ENCODE measurements at places on chromosomes 3 and 15. TPM values are rescaled to one million over a fixed set of nuclear protein-coding genes. Genes with fewer than 3 reads are reported as not detected.

Gene ARGFX
- not detected for total RNA-seq

Gene CISH
- not detected for total RNA-seq

Gene ADGRG7
- not detected for total RNA-seq

Gene UCN2
- total RNA-seq = not detected

Gene OIP5
- total RNA-seq = 28.4 TPM

Gene LRRC2
- total RNA-seq = 1.9 TPM

Gene DNAH12
- not detected for total RNA-seq

Gene TNFAIP8L3
- total RNA-seq = not detected

Gene CTDSPL
- not detected for total RNA-seq

Gene CEMIP
- not detected for total RNA-seq

Gene SLC28A2
- total RNA-seq = not detected

Gene ZPLD1
- total RNA-seq = not detected

Gene GOLGA6B
- not detected for total RNA-seq

Gene FMN1
- total RNA-seq = 5.8 TPM

Gene THSD4
- total RNA-seq = not detected

Gene ALDH1L1
- total RNA-seq = not detected

Gene FRMD5
- not detected for total RNA-seq

Gene CCDC39
- not detected for total RNA-seq

Gene NLGN1
- total RNA-seq = not detected

Gene PODXL2
- 16.1 TPM for total RNA-seq

Gene TRIM42
- total RNA-seq = not detected

Gene IL12A
- not detected for total RNA-seq

Gene ADAMTSL3
- 0.18 TPM for total RNA-seq

Gene PEAK1
- 12.6 TPM for total RNA-seq

Gene BSN
- total RNA-seq = 0.27 TPM

Gene CASR
- total RNA-seq = not detected

Gene SLC12A1
- total RNA-seq = not detected

Gene TRIP4
- total RNA-seq = 20.5 TPM

Gene TMEM108
- not detected for total RNA-seq

Gene ACP3
- total RNA-seq = 13.7 TPM

Data from OCI-LY7 (cell line).